SK-N-SH (cell line): ENCODE measurements at places on chromosomes 12 and 14. TPM values are rescaled to one million over a fixed set of nuclear protein-coding genes. Genes with fewer than 3 reads are reported as not detected.

DNA sequence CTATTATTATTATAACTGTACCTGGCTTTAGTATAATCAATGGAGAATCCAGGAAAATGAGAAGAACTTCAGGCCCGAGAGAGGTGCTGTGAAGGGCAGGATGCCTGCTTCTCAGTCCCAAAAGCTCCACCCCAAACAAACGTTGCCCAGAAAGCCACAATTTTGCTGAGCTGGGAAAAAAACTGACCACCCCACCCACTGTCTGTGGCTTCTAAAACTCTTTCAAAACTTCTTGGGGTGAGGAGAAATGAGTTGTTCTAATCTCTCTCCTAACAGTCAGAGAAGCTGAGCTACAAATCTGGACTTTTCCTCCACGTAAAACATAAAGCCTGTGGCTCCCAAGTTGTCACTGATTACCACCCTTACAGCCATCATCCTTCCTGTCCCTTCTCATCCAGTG lies 13.4 kb downstream of the VDR start:
- no peaks in the 10 kb centered on the region for H3K27me3 ChIP-seq
- H3K4me1 ChIP-seq = peaks cover 9% of the 10 kb centered on the region; the same call in 1 of the 2 replicates
- no peak overlapping the region for H3K4me3 ChIP-seq
- no peak overlapping the region for H3K27ac ChIP-seq
- H3K36me3 ChIP-seq = no peaks in the 10 kb centered on the region

- no peaks in the 10 kb centered on the region; the same call in 1 of the 2 replicates for H3K27me3 ChIP-seq
- no peak overlapping the region for H3K4me3 ChIP-seq
- no peaks in the 10 kb centered on the region; the same call in 1 of the 2 replicates for H3K4me1 ChIP-seq
- no peak overlapping the region for H3K27ac ChIP-seq
Measured at GRCh38 chr14:34266344-34266743, 195.7 kb downstream of the SPTSSA start.

DNA sequence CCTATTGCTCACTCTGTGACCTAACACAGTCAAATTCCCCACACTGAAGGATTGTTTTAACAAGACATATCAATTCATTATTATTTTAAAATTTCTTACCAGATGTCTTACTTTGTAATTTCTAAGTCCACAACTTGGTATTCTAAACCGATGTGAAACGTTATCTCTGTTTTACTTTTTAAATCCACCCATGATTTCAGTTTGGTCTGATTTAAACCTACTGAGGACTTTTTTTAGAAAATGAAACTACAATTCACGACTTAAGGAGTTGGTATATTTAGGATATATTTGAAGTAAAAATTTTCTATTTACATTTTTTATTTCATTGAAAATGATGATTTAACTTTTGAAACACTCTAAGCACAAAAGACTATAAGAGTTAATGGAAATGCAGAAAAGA lies 35.1 kb upstream of the GRIP1 start:
- no peak for DNase-seq
- H3K27ac ChIP-seq = no peak overlapping the region
- no peak overlapping the region for H3K4me3 ChIP-seq
- no peaks in the 10 kb centered on the region for H3K27me3 ChIP-seq

- DNase-seq = peak; percentile 83
- no peak overlapping the region for H3K27ac ChIP-seq
Measured at GRCh38 chr14:69242311-69243224, 17.4 kb upstream of the GALNT16 start.

Gene PZP
- not detected in 2 replicates for polyA plus RNA-seq

GRCh38 chr14:23145794-23146350 lies 26.8 kb upstream of the CEBPE start:
- no peaks in the 10 kb centered on the region for H3K36me3 ChIP-seq
- no peak overlapping the region for H3K4me3 ChIP-seq
- no peak for DNase-seq

GRCh38 chr12:13383379-13383778 lies 186.9 kb downstream of the EMP1 start:
- H3K27ac ChIP-seq = no peak overlapping the region
- no peak overlapping the region for H3K4me3 ChIP-seq
- H3K4me1 ChIP-seq = no peaks in the 10 kb centered on the region
- H3K36me3 ChIP-seq = no peaks in the 10 kb centered on the region
- DNase-seq = no peak
- no peaks in the 10 kb centered on the region; the same call in 1 of the 2 replicates for H3K27me3 ChIP-seq

DNA sequence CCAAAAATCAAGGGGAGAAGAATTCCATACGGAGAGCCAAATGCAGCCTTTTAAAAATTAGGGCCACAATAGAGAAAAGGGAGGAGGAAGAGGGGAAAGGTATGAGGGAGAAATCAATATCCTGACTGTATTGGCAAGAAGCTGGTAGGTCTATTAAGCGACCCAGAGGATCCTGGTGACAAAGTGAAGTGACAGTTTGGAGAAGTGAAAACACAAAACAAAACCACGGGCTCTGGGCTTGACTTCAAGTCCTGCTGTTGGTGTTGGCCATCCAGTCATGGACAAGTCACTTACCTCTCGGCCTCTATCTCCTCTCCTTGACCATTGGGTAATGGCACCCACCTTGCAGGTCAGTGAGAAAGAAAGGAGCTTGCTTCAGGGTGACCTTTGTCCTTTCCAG lies 47.0 kb upstream of the KCNA5 start:
- no peaks in the 10 kb centered on the region for H3K36me3 ChIP-seq
- H3K27me3 ChIP-seq = peaks cover 29% of the 10 kb centered on the region; the same call in 1 of the 2 replicates
- H3K4me1 ChIP-seq = peaks cover 9% of the 10 kb centered on the region; the same call in 1 of the 2 replicates

DNA sequence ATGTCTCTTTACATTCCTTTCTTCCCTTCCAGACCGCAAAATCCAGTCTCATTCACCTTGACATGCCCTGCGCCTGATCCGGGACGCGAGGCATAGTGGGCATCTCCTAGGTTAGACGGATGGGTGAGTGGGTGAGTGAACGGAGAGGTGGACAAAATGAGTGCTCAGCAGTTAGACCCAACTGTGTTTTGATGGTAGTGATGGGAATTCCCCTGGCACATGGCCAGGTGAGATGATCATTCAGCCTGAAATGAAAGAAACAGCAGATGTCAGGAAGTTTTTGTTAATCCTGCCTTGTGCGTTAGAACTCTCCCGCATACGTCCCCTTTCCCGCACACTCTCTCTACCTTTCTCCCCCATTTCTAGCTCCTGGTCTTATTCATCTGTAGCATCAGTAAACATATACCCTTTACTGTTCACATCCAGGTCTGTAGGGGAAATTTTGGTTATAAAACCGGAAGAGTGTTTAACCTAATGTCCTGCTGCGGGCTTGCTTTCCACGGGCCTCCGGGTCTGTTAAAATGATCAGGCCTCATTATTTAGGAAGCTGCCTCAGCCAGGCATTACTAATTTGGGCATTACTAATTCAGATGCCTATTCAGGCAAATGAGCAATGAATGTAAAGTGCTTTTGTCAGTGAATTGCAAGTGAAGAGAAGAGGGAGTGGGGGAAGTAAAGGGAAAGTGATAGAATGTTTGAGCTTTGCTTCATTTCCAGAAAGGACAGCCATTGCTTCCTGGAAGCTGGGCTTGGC lies 172.8 kb downstream of the ETV6 start:
- no peaks in the 10 kb centered on the region for H3K27me3 ChIP-seq
- H3K36me3 ChIP-seq = no peaks in the 10 kb centered on the region
- 0 out of 2 replicates have a peak overlapping the region, but pooled peaks have one; percentile 19 for H3K4me3 ChIP-seq
- H3K27ac ChIP-seq = no peak overlapping the region

GRCh38 chr14:23207146-23207540 lies 23.7 kb upstream of the SLC7A8 start:
- no peak for DNase-seq
- no peaks in the 10 kb centered on the region for H3K4me1 ChIP-seq
- H3K4me3 ChIP-seq = no peak overlapping the region
- H3K36me3 ChIP-seq = no peaks in the 10 kb centered on the region
- peaks cover 47% of the 10 kb centered on the region; the same call in 1 of the 2 replicates for H3K27me3 ChIP-seq
- H3K27ac ChIP-seq = no peak overlapping the region

Gene L2HGDH
- polyA plus RNA-seq = 5.4 and 8.4 TPM in 2 replicates

DNA sequence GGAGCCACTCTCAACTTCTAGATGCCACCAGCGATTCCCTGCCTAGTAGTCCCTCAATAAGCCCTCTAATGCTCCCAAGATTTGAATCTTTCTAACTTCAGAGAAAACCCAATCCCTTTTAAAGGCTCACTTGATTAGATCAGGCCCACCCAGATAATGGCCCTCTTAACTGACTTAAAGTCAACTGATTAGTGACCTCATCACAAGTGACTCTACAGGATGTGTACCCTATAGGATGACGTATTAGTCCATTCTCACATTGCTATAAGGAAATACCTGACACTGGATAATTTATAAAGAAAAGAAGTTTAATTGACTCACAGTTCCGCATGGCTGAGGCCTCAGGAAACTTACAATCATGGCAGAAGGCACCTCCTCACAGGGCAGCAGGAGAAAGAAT lies 49.1 kb downstream of the ANKS1B start:
- no peak overlapping the region for H3K4me3 ChIP-seq
- no peak for DNase-seq
- H3K36me3 ChIP-seq = no peaks in the 10 kb centered on the region
- H3K4me1 ChIP-seq = no peaks in the 10 kb centered on the region; the same call in 1 of the 2 replicates
- H3K27ac ChIP-seq = no peak overlapping the region
- H3K27me3 ChIP-seq = no peaks in the 10 kb centered on the region

DNA sequence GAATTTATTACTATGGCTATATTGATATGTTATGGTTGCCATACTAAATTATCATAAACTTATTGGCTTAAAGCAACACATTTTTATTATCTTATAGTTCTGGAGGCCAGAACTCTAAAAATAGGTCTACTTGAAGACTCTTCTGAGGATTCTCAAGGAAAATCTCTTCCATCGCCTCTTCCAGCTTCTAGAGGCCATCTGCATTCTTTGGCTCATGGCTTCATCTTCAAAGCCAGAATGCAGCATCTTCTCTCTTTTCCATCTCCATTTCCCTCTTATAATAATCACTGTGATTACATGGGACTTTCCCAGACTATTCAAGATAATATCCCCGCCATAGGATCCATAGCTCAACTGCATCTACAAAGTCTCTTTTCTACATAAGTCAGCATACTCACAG lies 385.4 kb downstream of the RMST start:
- no peaks in the 10 kb centered on the region for H3K4me1 ChIP-seq
- no peak overlapping the region for H3K4me3 ChIP-seq
- no peak for DNase-seq

- no peak overlapping the region for H3K27ac ChIP-seq
- no peak overlapping the region for H3K4me3 ChIP-seq
- H3K36me3 ChIP-seq = no peaks in the 10 kb centered on the region
- H3K4me1 ChIP-seq = peaks cover 35% of the 10 kb centered on the region; the same call in 1 of the 2 replicates
- no peaks in the 10 kb centered on the region for H3K27me3 ChIP-seq
Measured at GRCh38 chr12:1796515-1797010, 23.8 kb upstream of the LRTM2 start.

Gene INHBC
- 0.08 and 0.10 TPM in 2 replicates for polyA plus RNA-seq

Gene ZNF605
- 4.0 and 6.9 TPM in 2 replicates for polyA plus RNA-seq

DNA sequence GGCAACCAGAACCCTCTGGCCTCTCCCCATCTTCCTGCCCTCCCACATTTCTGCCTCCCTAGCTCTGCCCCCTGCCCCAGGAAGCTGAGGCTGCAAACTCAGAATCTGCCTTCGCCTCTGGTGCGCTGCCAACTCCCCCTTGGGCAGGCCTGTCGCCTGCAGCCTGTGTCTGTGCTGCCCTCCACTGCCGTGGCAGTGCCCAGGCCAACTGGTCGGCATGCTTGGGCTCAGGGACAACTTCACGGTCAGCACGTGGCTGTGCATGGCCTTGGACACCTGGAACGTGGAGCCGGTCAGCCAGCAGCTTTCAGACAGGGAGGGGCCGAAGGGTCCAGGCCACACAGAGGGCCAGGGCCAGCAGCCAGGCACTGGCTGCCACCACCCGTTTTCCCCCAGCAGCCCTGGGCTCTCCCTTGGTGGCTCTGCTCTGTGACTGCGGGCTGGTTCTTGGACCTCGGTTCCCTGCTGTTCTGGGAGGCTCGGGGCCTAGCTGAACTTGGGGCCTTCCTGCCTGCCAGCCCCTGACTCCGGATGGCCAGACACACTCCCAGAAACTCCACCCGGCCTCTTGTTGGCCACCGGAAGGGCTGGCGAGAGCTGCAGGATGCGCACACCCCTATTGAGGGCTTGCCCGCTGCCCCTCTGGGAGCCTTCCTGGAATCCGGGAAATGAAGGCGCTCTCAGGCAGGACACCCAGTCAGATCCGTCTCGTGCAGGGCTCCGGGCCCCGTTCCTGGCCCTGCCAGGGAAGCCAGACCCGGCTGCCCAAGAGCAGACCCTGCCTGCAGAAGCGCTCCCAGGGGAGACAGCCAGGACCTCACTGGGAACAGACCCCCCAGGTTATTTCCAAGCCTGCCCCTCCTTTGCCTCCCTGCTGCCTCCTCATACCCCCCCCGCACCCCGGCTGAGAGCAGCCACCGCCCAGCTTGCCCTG lies 34.2 kb upstream of the PPP1R13B start:
- H3K27ac ChIP-seq = no peak overlapping the region
- H3K27me3 ChIP-seq = no peaks in the 10 kb centered on the region
- H3K4me3 ChIP-seq = no peak overlapping the region
- H3K4me1 ChIP-seq = no peaks in the 10 kb centered on the region
- H3K36me3 ChIP-seq = no peaks in the 10 kb centered on the region

- H3K27ac ChIP-seq = no peak overlapping the region
- peak overlapping the region; percentile 3; the same call in 1 of the 2 replicates for H3K4me3 ChIP-seq
- H3K36me3 ChIP-seq = no peaks in the 10 kb centered on the region
- no peaks in the 10 kb centered on the region for H3K27me3 ChIP-seq
- DNase-seq = peak; percentile 18
Measured at GRCh38 chr12:82627799-82628198, 58.9 kb upstream of the TMTC2 start.

GRCh38 chr12:26011099-26011498 lies 52.6 kb downstream of the RASSF8 start:
- no peaks in the 10 kb centered on the region for H3K27me3 ChIP-seq
- peak overlapping the region; percentile 71 for H3K27ac ChIP-seq
- H3K4me1 ChIP-seq = peaks cover 24% of the 10 kb centered on the region
- no peak overlapping the region for H3K4me3 ChIP-seq
- no peaks in the 10 kb centered on the region; the same call in 1 of the 2 replicates for H3K36me3 ChIP-seq

Gene GPD1
- polyA plus RNA-seq = 0.07 and 0.26 TPM in 2 replicates

Gene HRK
- polyA plus RNA-seq = 0.02 and 0.03 TPM in 2 replicates

Gene SDS
- 0.08 and 0.10 TPM in 2 replicates for polyA plus RNA-seq

DNA sequence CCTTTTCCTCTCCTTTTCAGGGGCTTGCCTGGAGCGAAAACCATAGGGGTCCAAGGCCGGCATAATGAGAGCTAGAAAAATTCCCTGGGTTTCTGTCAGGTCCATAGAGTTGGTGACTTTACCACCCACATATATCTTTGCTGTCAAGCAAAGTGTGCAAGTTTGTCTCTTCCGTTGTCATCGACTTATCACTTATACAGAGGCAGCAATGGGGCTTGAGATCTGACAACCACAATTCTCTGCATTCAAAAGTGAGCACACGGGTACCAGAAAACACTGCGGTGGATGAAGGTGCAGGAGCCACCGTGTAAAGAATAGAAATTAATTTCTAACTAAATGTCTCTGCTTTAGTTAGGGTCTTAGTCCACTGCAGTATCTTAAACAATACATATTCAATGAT lies 162.3 kb downstream of the DAD1 start:
- H3K4me1 ChIP-seq = no peaks in the 10 kb centered on the region
- no peaks in the 10 kb centered on the region for H3K36me3 ChIP-seq
- H3K27me3 ChIP-seq = peaks cover 31% of the 10 kb centered on the region; the same call in 1 of the 2 replicates
- no peak for DNase-seq
- no peak overlapping the region for H3K27ac ChIP-seq
